ENCODE measurements at places on chromosomes 7 and 10. TPM values are rescaled to one million over a fixed set of nuclear protein-coding genes. Genes with fewer than 3 reads are reported as not detected.

Gene PNLIPRP2
- total RNA-seq, result not detected

Gene INA
- 0.59 TPM for total RNA-seq

Gene SEMA3A
- total RNA-seq, result 34.0 TPM

Gene BTBD16
- not detected for total RNA-seq

Gene ZNF804B
- total RNA-seq, result not detected

Gene TBX20
- total RNA-seq, result 0.15 TPM

Gene PKD2L1
- total RNA-seq, result not detected

Gene SLC18A3
- not detected for total RNA-seq

Gene MINDY4
- 6.7 TPM for total RNA-seq

Gene LIMK1
- total RNA-seq, result 34.6 TPM

Gene CCAR1
- total RNA-seq, result 26.9 TPM

Gene ATOH7
- total RNA-seq, result not detected

Gene NPSR1
- total RNA-seq, result not detected

Gene UCN3
- total RNA-seq, result not detected

Gene ANXA8L1
- total RNA-seq, result not detected

Gene KEL
- total RNA-seq, result under 0.01 TPM

Gene PGAM2
- 0.15 TPM for total RNA-seq

Gene MALSU1
- total RNA-seq, result 92.0 TPM

Gene MYPN
- total RNA-seq, result 3.9 TPM

Gene AGAP5
- 2.5 TPM for total RNA-seq

Gene CALCR
- not detected for total RNA-seq

Gene KCP
- total RNA-seq, result 0.17 TPM

Gene CDK14
- total RNA-seq, result 12.1 TPM

Gene OLAH
- not detected for total RNA-seq

Gene ANXA8
- not detected for total RNA-seq

Gene NRCAM
- total RNA-seq, result 3.0 TPM

Gene MARVELD1
- 44.9 TPM for total RNA-seq

Gene TMEM236
- total RNA-seq, result not detected

Gene POLR2J2
- 0.17 TPM for total RNA-seq

Gene SEMA3E
- 0.45 TPM for total RNA-seq

Gene TMEM176B
- not detected for total RNA-seq

Gene THNSL1
- total RNA-seq, result 2.4 TPM

Gene PTF1A
- total RNA-seq, result not detected

Gene CPVL
- not detected for total RNA-seq

Gene ZNF487
- 1.9 TPM for total RNA-seq

Gene CDH23
- under 0.01 TPM for total RNA-seq

Gene CTAGE4
- 0.59 TPM for total RNA-seq

Gene GPR146
- total RNA-seq, result 0.15 TPM

Gene LLCFC1
- total RNA-seq, result not detected

Gene EIF5AL1
- total RNA-seq, result 0.50 TPM

Gene TAS2R41
- total RNA-seq, result not detected

Gene TMEM229A
- not detected for total RNA-seq

Gene PMS2
- 12.0 TPM for total RNA-seq

Gene HOXA9
- 1.5 TPM for total RNA-seq

Gene CTNNA3
- not detected for total RNA-seq

Gene PNLIP
- total RNA-seq, result not detected

Gene SNCG
- total RNA-seq, result 18.3 TPM

Gene WIPF3
- under 0.01 TPM for total RNA-seq

Gene SYT15
- not detected for total RNA-seq

Gene OR9A2
- not detected for total RNA-seq

Gene INHBA
- total RNA-seq, result 4.9 TPM

Gene SFMBT2
- 1.7 TPM for total RNA-seq

Gene LDB3
- total RNA-seq, result 0.15 TPM

Gene DEPP1
- total RNA-seq, result 15.0 TPM

Gene JCAD
- total RNA-seq, result 1.8 TPM

Gene INSYN2A
- 0.50 TPM for total RNA-seq

Data from bronchus fibroblast of lung (primary cell).